ENCODE measurements at places on chromosomes 5 and 9.
A peak's percentile ranks its signal among the peaks of the same experiment; 100 is the strongest.

DNA sequence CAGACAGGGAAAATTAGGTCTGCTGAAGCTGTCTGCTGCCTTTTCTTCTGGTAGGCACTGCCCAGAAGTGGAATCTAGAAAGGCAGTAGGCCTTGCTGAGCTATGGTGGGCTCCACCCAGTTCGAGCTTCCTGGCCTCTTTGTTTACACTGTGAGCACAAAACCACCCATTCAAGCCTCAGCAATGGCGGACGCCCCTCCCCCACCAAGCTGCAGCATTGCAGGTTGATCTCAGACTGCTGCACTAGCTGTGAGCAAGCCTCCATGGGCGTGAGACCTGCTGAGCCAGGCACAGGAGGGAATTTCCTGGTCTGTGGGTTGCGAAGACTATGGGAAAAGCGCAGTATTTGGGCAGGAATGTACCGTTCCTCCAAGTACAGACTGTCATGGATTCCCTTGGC, 18.5 kb downstream of the AGTPBP1 start:
- peak; percentile 42 for DNase-seq

DNA sequence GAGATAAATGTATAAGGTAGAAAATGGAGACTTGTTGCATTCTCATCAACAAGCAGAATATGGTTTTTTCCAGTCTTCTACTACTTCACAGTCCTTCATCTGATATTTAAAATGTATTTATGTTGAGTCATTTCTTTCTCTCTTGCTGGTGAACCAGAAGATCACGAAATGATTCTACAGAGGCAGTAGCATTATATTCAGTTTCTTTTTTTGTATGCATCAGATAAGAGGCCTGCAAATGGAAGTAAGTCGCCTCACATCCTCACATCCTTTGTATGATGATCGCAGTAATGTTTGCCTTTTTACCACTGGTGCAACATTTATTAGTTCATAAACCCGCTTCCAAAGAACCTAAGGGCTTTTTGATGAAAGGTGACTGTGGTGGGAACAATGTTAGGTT, 22.1 kb upstream of the IL13 start:
- no peak for DNase-seq

GRCh38 chr5:57508211-57508610, 25.6 kb upstream of the ACTBL2 start:
- no peak for DNase-seq

- DNase-seq = peak; percentile 55
Measured at GRCh38 chr9:98763986-98764745, 32.2 kb downstream of the ANKS6 start.

GRCh38 chr5:81788329-81788728, 37.4 kb upstream of the SSBP2 start:
- DNase-seq = peak; percentile 14

DNA sequence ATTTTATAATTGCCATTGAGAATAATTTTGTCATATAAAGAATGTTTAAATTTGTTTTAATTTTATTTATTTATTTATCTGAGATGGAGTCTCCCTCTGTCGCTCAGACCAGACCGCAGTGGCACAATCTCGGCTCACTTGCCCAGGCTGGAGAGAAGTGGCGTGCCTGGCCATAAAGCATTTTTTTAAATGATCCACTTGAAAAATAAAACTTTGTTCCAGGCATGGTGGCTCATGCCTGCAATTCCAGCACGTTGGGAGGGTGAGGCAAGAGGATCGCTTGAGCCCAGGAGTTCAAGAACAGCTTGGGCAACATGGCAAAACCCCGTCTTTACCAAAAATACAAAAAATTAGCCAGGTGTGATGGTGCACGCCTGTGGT, 2.1 kb upstream of the SIT1 start:
- DNase-seq = no peak

DNA sequence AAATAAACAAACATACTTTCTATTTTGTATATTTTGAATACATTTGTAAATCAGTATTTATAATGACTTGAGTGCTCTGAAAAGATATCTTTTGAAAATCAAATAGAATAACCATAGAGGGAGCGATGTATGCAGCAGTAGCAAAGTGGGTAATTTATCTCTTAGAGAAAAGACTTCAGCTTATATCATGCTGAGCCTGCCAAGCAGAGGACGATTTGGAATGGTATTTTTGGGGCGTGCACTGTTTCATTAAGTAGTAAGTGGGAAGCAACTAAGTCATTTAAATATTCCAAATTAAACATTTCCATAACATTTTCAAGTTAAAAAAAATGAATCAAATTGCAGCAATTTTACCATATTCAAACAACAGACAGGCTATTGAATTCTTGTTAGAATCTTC, 147.6 kb downstream of the CDH10 start:
- DNase-seq = no peak

- peak; percentile 25 for DNase-seq
Measured at GRCh38 chr5:32450952-32451351, 6.4 kb upstream of the ZFR start.

GRCh38 chr5:180441564-180442051, 52.6 kb upstream of the CNOT6 start:
- peak; percentile 38 for DNase-seq

GRCh38 chr9:117779760-117780159, 75.6 kb downstream of the TLR4 start:
- no peak for DNase-seq

Measured in epithelial cell of esophagus (primary cell).